ENCODE measurements at places on chromosomes 7 and 10. TPM values are rescaled to one million over a fixed set of nuclear protein-coding genes. Genes with fewer than 3 reads are reported as not detected.
A peak's percentile ranks its signal among the peaks of the same experiment; 100 is the strongest.

- DNase-seq, result no peak
Measured at GRCh38 chr7:97003262-97004246, 1.8 kb upstream of the DLX6 start.

DNA sequence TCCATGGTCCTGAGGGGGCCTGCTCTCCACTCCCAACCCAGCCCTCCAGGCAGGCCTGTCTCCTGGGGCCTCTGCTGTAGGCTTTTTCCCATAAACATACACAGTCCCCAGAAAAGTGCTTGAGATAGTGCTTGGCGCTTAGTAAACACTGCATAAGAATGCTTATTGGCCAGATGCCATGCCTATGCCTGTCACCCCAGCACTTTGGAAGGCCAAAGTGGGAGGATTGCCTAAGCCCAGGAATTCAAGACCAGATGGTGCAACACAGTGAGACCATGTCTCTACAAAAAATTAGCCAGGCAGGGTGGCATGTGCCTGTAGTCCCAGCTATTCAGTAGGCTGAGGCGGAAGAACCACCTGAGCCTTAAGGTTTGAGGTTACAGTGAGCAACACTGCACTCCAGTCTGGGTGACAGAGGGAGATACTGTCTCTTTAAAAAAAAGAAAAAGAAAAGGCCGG is 24.6 kb upstream of the ASL start:
- DNase-seq, result peak; percentile 1

DNA sequence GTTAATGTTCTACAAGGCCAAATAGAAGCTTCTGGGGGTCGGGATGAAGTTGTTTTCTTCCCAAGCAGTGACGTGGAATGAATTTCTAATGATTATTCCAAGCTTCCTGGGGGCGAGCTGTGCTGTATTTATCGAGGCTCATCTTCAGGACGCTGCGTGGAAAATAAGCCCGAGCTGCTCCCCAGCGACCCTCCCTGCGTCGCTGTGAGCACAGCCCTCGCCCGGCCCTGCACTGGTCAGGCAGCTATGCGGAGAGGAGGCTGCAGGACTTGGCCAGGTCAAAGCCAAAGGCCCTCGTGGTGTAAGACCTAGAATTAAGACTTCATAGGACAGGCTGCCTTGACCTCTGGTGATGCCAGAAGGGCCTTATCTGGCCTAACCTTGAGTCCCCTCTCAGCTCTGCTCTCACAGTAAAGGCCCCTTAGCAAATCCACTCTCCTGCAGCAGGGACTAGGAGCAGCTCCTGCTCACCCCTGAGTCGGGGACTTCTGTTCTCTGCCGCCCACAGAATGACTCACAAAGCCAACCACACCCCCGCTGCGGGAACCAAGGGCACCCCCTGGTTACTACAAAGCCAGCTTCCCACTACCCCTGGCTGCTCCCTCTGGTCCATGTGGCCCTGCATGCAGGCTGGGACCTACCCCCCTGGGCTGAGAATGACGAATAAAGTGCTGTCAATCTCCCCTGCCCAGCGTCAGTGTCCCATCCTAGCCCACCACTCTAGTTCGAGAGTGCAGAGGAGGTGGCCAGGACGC is 501.6 kb downstream of the TCERG1L start:
- no peak for DNase-seq

GRCh38 chr7:33248671-33249070 is 119.3 kb downstream of the BBS9 start:
- peak; percentile 60 for DNase-seq

GRCh38 chr7:55073976-55074528 is 55.2 kb downstream of the EGFR start:
- DNase-seq, result peak; percentile 79

DNA sequence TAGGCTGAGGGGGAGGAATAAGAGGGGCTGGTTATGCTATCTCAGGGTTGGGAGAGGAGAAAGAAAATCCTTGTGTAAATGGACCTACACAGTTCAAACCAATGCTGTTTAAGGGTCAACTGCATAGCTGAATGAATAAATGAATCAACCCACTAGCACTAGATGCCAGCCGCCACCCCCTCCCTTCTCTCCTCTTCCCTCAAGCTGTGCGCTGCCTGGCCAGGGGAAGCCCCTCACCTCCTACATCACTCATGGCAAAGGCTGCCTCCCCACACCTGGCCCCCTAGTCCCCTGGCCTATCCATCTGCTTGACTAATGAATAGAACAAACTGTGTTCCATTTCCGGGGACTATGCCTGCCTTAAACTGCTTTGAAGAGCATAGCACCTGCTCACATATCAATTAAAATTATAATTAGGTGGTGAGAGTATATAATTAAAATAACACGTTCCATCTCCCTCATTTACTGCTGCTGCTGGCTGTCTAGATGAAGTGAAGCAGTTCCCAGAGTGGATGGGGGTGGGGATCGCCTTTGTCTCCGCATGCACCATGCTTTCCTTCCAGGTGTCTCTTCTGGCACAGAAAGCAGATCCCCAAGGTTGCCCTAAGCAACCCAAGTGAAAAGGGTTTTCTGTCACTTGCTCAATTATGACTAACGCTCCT is 32.6 kb downstream of the GRID1 start:
- no peak for DNase-seq

- no peak for DNase-seq
Measured at GRCh38 chr7:117134889-117135552, 181.7 kb downstream of the ST7 start.

DNA sequence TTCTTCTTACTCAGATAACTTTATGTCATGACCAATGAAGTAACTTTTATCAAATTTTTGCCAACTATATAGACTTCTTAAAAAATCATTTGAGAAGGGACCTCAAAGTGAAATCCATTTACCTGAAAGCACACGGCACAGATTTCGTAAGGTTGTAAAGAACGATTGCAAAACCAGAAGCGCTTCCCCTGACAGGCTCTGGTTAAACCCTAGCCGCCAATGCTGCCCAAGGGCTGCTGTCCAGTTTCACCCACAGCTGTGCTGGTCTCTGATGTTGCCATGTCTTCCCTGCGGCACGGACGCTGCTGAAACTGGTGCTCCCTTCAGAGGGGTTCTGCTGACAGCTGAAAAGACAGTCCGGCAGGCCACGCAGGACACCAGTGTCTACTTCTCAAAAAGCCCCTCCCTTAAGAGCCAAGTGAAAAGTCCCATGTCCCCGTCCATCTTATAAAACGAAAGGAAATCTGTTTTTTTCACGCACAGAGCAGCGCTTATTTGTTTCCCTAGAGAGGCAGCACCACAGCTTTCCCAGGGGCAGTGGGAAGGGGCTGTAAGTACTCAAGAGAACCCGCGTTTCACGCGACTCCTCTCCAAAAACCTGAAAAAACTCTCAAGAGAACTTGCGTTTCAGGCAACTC is 32.5 kb downstream of the GNA12 start:
- no peak for DNase-seq

GRCh38 chr10:113115556-113115955 is 165.5 kb downstream of the TCF7L2 start:
- no peak for DNase-seq

DNA sequence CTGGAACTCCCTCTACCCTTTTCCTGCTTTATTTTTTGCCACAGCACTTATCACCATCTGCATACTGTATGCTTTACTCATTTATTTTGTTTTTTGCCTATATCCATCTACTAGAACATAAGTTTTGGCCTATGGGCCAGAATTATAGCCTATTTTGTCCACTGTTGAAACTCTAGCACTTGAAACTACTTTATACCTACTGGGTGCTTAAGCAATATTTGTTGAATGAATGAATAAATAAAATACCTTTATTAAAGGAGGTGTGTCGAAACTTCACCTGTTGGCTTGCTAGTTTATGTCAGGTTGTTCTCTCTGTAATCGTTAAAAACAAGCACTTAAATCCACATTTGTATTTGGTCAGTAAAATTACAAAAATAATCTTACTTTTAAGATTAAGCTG is 53.3 kb downstream of the MTERF1 start:
- DNase-seq, result no peak

- DNase-seq, result no peak
Measured at GRCh38 chr7:83036721-83037380, 125.8 kb downstream of the PCLO start.

DNA sequence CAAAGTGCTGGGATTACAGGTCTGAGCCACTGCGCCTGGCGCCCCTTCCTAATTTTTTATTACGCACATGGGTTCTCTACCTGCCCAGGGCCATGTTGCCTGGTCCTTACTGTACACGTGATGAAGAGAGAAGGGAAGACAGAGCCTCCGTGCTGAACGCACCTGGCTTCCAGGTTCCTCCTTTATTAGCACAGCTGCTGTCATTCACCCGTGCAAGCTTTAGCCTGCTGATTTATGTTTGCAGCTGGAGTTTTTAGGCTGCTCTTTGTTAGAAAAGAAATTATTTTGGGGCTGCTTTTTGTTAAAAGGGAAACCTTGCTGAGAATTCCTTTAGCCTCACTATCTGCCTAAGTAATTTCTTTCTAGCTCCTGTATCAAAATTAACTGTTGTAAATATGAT is 417.0 kb downstream of the CALN1 start:
- no peak for DNase-seq

DNA sequence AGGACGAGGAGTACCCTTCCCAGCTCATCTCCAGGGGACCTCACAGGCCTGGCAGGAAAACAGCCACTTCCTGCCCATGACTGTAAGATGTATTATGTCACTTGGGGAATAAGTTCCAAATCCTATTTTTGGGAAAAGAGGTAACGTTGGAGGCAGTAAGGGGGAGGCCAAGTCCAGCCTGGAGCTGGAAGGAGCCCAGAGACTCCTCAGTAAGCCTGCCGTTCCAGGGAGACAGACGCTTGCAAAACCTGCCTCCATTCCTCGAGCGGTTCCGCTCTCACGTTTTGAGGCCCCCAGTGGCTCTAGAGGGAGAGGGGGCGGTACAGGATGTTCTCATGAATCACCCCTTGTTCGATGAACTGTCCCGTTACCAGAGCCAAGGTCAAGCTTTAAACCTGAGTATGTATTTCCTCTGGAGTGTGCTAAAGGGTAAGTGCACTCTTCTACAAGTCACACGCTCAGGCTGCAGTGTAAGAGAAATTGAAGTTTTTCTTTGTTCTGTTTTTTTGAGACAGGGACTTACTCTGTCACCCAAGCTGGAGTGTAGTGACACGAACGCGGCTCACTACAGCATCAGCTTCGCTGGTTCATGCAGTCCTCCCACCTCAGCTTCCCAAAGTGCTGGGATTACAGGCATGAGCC is 45.5 kb upstream of the CYTH3 start:
- DNase-seq, result peak; percentile 80

GRCh38 chr7:97094284-97094930 is 23.1 kb upstream of the SDHAF3 start:
- peak; percentile 1 for DNase-seq

- DNase-seq, result peak; percentile 30
Measured at GRCh38 chr10:24238519-24239247, 29.7 kb downstream of the KIAA1217 start.

DNA sequence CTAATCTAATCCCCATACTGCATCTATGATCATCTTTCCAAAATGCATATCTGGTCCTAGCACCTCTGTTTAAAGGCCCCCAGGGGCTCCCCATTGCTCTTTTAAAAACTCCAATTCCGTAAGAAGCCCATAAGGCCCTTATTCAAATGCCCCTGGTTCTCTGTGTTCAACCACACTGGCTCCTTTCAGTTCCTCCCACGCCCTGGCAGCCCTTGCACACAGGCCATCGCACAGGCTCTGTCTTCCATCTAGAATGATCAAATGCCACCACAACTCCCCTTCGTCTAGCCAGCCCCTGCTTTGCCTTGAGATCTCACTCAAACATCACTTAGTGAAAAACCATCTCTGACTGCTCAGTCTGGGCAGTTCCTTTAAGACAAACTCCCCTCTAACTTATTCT is 112.9 kb upstream of the LYZL2 start:
- DNase-seq, result no peak

- DNase-seq, result no peak
Measured at GRCh38 chr10:17865351-17865750, 56.2 kb downstream of the MRC1 start.

DNA sequence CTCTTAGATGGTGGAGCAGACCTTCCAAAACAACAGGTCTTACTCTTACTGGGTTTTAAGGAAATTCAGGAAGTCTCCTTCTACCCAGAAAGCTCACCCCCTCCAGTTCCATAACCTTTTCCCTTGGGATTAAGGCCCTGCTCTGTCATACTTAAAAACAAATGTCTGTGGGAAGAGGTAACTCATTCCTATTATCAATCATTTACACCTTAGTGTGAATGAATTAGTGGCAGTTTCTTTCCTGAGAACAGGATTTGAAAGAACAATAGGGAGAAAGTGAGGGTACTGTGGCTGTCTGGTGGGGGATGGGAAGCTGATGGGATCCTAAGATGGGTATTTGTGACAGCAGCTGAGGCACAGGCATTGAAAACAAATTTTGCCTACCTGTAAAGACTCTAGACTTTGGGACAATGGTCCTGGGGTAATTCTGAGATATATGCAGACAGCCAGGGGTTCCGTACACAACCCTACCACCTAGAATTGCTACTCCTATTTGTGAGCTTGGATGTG is 22.2 kb upstream of the PDLIM1 start:
- DNase-seq, result no peak

DNA sequence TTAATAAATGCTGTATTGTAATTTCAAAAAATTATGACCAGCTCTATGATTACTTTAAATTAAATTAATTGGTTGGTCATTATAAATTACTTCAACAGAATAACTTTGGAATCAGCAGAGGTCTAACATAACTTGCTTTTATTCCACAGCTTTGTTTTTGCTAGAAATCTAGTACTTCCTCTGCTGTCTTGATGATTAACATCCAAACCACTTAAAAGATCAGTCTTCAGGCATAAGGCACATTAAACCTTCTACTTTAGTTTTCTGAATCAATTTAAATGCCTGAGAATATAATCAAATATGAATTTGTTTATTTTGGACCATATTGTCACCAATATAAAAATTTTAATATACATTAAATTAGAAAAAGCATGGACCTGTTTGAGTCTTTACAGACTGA is 465.3 kb downstream of the ARL4A start:
- DNase-seq, result no peak

DNA sequence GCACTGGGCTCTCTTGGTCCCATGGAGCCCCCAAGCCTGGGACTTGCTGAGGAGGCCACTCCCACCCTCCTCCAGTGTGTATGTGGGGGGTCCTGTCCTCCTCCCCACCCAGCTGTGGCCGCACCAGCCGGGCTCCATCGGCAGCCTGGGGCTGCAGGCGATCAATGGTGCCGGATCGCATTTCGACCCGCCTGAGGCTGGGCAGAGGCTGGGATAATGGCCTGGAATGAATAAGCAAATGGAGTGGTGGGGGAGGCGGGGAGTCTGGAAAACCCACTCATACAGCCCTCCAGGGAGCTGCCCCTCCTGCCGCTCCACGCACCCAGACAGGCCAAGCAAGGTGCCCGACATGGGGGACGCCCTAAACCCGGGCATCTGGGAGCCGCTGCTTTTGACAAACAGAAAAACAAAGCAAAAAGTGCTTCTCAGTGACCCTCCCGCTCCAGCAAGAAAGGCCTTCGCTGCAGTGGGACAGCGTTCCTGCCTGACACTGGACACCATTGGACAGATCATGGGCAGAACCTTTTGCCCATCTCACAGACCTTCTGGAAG is 160.5 kb downstream of the NRF1 start:
- no peak for DNase-seq

- peak; percentile 93 for DNase-seq
Measured at GRCh38 chr7:100867040-100867775, at the start of gene TRIP6. TRIP6 (plus strand) TSS chr7:100867387; CDS start chr7:100867498, 111 bp downstream.

ABCB4 gene
- 6.3 TPM for total RNA-seq

POT1 gene
- 72.1 TPM for total RNA-seq

COBL gene
- total RNA-seq, result 11.9 TPM

TSC22D4 gene
- total RNA-seq, result 18.8 TPM

DPP6 gene
- total RNA-seq, result 2.0 TPM

TRPV5 gene
- 0.10 TPM for total RNA-seq

LIPK gene
- 10.6 TPM for total RNA-seq

OR2A42 gene
- 0.10 TPM for total RNA-seq

NAT16 gene
- total RNA-seq, result not detected

ZWINT gene
- total RNA-seq, result 18.6 TPM

Measured in skin of body (tissue), 3 donors.